ENCODE measurements at places on chromosomes 11 and 22.
A peak's percentile ranks its signal among the peaks of the same experiment; 100 is the strongest.

DNA sequence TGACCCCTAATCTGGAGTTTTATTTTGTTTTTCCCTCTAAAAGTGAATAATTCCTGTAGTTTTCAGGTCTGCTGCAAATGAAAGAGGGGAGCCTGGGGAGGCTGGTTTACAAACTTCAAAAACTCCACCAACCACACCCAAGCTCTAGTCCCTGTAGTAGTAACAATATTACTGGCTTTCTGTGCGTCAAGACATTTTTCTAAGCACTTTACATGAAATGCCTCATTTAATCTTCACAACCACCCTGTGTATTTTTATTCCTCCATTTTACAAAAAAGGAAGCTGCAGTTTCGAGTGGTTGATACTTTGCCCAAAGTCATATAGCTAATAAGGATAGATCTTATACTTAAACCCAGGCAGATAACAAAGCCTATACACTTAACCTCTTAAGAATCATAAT lies 23.5 kb downstream of the CTNND1 start:
- no peak for DNase-seq

DNA sequence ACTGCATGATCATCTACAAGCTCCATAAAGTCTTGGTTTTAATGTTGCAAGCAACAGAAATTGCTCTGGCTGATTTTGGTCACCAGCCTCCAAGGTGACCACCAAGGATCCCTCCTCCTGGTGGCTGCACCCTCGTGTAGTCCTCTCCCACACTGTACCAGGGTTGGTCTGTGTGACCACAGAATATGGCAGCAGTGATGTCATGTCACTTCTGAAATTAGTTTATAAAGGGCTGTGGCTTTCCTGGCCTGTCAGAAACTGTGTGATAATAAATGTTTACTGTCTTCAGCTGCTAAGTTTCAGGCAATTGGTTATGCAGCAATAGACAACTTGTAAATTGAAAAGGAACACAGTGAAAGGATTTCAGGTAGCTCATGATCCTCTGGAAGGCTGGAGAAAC lies 5.3 kb upstream of the PRDM11 start:
- DNase-seq, result no peak

DNA sequence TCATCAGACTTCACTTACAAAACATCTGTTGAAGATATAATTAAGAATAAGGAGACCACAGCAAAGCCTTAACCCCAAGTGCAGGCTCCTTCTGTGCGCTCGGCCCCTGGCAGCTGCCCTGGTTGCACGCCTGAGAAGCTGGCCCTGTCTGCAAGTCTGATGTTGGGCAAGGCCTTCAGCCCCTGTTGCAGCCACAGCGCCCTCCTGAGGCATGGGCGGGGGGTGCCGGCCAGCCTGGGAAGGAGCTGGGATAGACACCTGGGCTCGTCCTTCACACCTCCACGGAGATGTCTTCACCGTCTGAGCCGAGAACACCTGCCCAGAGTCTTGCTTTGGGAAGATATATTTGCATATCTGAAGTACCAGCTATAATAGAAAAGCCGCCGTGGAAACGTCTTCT lies 104.1 kb downstream of the MPPED1 start:
- no peak for DNase-seq

GRCh38 chr11:14860511-14860910 lies 31.5 kb downstream of the CYP2R1 start:
- no peak for DNase-seq

GRCh38 chr11:73174495-73174791 lies 32.3 kb upstream of the FCHSD2 start:
- DNase-seq, result no peak

DNA sequence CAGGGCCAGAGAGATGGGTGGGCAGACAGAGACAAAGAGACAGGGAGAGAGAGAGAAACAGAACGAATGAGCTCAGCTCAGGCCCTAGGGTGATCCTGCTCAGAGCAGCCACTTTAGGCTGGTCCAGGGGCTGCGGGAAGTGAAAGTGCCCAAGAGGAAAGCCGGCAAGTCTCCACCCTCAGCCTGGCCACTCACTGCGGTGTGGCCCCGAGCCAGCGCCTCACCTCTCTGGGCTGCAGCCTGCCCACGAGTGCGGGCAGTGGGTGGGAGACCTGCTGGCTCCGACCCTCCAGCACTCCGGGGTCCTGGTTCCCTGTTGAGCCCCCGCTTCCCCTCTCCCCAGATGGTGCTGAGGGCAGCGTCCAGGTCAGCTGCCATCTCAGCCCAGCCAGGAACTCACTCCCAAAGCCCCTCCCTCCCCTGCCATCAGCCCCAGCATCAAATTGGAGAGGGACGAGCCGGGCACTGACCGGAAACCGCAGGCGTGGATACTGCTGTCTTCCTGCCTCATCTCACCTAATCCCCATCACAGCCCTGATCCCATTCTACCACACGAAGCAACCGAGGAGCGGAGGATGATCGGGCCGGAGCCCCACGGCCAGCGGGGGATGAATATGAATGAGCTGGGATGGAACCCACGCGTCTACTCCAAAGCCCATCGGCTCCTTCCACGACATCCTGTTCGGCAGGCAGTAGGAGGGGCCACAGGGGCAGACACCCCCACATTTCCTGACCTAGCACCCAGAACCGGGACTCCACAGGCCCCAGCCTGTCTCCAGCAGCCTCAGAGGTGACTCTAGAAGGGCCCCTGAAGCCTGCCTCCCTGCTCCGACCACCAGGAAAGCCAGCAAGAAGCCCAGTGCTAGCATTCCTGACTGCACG lies 16.9 kb downstream of the ELFN2 start:
- no peak for DNase-seq

DNA sequence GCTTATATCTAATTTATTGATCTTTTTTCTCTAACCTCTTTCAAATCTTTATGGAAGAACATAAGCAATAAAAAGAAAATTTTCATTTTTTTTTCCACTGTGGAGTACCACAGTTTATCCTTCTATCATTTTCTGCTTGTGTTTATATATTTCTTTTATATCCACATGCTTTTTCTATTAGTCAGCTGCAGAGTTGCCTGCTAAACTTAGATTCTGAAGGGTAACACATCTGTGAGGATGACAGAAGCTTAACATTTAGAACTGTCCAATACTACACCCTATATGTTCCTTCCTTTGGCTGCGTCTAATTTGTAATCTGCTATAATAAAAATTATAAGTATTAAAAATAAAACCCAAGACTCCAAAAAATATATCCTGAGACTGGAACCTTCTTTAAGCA lies 20.8 kb downstream of the CCDC90B start:
- DNase-seq, result no peak

- DNase-seq, result no peak
These were observed 109.3 kb downstream of the BRD1 start for GRCh38 chr22:49718396-49718795.

DNA sequence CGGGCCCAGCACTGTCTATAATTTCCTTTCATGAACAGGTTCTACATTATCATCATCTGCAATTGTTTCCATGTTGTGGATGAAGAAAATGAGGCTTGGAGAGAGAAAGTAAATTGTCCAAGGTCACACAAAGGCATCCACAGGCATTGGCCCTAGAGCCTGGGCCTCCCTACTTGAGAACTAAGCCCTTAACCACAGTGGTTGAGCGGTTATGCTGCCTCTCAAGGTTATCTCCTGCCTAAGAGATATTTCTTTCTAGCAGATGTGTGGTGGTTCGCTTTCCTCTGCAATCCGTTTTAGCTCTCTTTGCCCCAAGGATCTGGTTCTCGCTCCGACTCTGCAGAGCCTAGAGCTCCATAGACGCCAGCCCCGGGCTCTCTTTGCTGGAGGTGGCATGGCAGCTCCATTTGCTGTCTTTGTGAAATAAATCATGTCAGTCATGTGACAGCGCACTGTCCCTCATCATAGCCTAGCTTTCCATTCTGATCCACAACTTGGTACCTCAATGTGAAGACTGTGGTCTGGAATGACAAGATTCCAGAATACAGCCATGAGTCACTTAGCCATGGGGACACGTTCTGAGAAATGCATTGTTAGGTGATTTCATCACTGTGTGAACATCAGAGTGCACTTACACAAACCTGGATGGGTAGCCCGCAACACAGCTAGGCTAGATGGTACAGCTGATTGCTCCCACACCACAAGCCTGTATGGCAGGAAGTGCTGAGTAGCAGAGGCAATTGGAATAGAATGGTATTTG lies 27.2 kb downstream of the RPS6KA4 start:
- DNase-seq, result no peak

DNA sequence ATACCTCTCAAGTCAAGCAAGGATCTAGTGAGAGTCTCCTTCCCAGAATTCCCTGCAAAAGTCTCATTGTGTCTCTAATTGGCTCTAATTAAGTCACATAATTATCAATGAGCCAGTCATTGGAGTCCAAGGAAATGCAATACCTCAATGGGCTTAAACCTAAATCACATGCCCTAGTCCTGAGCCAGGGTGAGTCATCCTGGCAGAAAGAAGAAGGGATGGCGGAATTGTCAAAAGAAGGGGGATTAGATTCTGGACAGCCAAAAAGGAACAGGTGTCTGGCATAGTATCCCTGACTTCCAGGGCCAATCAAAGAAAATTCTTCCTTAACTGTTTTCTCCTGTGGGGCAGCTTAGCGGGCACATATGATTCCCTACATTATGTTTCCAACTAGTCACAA lies 25.1 kb upstream of the LDLRAD3 start:
- DNase-seq, result peak; percentile 62

DNA sequence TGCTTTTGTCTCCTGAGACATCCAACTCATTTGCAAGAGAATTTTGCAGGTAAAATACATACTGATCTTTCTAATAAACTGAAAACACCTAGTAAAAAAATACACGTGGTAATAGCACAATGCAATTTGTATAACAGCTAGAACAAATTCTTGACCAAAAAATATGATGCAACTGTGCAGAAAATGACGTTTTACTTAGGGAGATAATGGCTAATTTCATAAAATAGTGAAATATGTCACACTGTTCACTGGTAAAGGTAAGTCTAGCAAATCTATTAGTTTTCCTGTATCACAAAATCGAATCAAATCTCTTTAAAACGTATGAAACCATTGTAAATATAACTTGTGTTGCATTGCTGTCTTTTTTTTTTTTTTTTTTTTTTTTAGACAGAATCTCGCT lies 130.0 kb downstream of the VPREB1 start:
- no peak for DNase-seq

DNA sequence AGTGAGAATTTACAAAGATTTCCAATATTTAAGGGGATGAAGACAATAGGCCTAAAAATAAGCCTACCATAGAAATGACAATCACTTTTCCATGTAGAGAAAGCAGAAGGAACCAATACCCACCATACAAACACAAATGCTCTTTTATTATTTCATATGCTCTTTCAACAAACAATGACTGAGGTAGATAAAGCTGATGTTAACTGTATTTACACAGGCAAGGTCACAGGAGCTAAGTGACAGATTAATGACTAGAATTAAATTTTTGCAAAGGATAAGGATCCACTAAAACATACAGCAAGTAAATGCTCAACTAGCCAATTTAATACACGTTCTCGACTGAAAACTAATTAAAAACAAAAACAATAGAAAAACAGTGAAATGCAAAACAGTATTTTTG lies 34.2 kb downstream of the PICALM start:
- no peak for DNase-seq

DNA sequence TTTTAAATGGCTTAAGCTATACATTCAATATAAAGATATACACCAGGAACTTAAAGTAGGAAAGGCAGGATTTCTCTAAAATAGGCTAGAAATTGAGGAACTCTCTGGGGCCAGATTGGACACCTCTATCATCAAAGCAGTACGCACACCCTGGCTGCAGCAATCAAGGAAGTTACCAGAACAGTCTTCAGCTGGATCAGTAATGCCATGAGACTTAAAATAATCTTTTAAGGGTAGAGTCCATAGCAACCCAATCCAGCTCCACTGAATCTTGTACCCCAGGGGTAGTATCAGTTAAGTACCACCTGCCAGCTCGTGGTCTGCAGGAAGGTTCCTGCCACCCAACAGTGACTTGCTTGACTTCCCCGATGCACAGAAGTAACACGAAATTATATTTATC lies 3.0 kb downstream of the RDX start:
- DNase-seq, result no peak

- DNase-seq, result no peak
These were observed 248.3 kb upstream of the NARS2 start for GRCh38 chr11:78822931-78823423.

GRCh38 chr22:49976439-49977175 lies 16.0 kb downstream of the PIM3 start:
- DNase-seq, result no peak

- no peak for DNase-seq
These were observed 49.5 kb downstream of the VSIG10L2 start for GRCh38 chr11:125995313-125995712.

Data from brain (organoid and tissue), 16 donors.